Activated CD4-positive, alpha-beta T cell treated with anti-CD3 and anti-CD28 coated beads for 1 hour (primary cell): ENCODE measurements at places on chromosomes 2 and 18.

- DNase-seq = no peak
These were observed 2.3 kb downstream of the ASAP2 start for GRCh38 chr2:9208875-9209274.

DNA sequence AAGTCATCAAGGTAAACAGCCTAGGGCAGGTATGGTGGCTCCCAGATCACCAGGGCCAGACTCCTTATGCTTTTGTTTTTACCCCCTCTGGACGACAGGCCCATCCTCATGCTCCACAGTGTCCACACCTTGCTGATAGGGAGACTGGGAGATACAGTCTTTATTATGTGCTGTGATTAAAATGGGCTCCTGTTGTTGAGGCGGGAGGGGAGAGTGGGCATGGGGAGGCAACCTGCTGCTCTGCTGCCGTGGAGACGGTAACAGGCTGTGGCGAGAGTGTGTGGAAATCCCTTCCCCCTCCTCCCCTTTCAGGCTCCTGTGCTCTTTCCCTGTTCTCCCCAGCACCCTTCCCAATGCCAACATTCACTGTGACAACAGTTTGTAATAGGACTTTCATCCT lies 38.2 kb upstream of the PNO1 start:
- DNase-seq = no peak

DNA sequence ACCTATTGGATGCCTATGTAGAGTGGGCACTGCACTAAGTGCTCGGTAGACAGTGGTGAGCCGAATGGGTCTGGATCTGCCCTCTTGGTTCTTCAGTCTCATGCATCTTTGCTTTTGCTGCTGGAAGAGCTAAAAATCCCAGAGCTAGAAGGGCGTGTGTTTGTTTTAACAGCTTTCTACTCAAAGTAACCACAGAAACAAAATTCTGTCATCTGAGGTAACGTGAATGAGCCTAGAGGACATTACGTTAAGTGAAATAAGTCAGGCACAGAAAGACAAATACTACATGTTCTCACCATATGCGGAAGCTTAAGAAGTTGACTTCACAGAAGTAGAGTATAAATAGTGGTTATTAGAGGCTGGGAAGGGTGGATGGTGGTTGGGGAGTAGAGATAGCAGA lies 119.8 kb downstream of the PLB1 start:
- no peak for DNase-seq

DNA sequence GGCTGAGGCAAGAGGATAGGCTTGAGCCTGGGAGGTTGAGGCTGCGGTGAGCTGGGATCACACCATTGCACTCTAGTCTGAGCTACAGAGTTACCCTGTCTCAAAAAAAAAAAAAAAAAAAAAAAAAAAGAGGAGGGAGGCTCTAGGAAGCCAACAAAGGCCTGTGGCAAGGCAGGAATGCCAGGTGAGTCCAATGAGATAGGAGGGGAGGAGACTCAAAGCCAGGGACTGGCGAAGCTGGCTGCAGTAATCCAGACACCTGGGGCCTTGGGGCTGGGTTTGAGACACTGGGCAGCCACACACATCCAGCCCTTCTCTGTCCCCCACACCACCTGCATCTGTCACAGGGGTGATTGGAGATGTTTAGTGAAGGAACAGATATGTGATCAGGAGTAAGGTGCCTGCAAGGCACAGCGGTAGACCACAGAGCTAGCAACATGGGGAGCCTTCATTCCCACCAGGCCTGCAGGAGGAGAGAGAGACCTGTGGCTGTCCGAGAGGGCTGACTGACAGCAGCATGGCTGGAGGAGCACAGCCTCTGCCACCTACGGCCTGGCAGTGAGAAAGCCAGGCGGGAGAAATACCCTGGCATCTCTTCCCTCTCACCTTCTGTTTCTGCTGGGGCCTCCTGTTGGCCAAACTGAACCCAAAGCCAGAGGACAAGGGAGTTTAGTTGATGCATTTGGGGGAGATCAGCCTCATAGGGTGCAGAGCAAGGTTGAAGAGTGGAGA lies 9.5 kb downstream of the CHPF start:
- no peak for DNase-seq

- DNase-seq = no peak
These were observed 153.3 kb downstream of the RNF144A start for GRCh38 chr2:7070483-7070882.

- DNase-seq = no peak
These were observed 2.6 kb upstream of the HNRNPLL start for GRCh38 chr2:38605298-38605830.

GRCh38 chr2:169815849-169816248 lies 8.9 kb downstream of the METTL5 start:
- no peak for DNase-seq

GRCh38 chr2:17461087-17461475 lies 57.2 kb downstream of the RAD51AP2 start:
- no peak for DNase-seq

GRCh38 chr2:64219149-64219548 lies 74.9 kb upstream of the PELI1 start:
- no peak for DNase-seq

GRCh38 chr2:177604271-177605065 lies 211.9 kb downstream of the AGPS start:
- no peak for DNase-seq

DNA sequence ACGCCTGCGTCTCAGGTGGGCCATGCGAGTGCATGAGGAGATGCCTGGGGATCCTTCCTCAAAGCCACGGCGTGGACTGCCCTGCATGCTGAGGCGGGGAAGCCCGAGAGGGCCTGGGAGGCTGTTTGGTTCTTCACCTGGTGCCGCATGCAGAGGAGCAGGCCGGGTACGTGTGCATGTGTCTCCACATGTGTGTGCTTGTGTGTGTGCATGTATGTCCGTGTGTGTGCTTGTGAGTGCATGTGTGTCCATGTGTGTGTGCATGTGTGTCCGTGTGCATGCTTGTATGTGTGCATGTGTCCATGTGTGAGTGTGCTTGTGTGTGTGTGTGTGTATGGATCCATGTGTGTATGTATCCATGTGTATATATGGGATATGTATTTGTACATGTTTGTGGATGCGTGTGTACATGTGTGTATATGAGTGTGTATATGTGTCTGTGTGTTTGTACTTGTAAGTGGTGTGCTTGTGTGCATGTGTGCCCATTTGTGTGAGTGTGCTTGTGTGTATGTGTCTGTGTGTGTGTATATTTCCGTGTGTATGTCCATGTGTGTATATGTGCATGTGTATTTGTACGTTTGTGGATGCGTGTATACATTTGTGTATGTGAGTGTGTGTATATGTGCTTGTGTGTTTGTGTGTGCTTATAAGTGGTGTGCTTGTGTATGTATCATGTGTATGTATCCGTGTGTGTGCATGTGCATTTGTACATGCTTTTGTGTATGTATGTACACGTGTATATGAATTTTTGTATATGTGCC lies 79.0 kb downstream of the PTGR3 start:
- no peak for DNase-seq

DNA sequence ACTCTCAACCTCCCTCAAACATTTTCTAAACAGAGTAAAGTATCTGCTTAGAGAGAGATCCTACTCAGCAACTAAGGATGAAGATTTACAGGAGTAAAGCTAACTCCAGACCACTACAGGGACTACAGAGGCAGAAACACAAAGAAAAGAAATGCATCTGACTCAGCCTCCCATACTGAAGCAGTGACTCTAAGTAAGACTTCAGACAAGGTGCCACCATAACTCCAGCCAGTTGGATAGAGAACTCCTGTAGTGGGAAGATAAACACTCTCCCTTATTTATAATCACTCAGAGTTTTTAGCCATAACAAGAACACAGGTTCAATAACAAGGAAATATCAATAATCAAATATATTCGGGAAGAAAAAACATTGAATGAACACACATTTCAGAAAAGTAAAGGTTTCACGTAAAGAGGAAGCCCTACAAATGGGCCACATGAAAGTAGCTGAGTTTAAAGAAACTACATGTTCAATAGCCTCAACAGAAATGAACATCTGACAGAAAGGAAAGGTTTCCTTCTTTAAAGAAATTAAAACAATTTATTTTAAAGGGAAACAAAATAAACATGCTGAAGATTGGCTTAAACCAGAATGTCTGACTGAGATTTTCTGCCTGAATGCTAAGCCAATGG lies 519.9 kb downstream of the KCNJ3 start:
- DNase-seq = no peak

- DNase-seq = no peak
These were observed 47.5 kb downstream of the TFCP2L1 start for GRCh38 chr2:121237336-121237979.

DNA sequence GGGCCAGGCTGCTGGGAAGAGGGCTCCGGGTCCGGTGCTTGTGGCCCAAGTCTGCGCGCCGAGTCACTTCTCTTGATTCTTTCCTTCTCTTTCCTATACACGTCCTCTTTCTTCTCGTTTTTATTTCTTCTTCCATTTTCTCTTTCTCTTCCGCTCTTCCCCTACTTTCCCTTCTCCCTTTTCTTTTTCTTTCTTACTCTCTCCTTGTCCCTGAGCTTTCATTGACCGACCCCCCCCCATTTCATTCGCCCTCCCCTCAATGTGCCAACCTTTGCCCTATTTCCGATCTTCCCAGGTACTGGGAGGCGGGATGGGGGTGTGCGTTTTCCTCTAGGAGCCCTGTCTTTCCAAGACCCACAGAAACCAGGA lies 1.8 kb downstream of the ONECUT2 start:
- DNase-seq = no peak

- no peak for DNase-seq
These were observed 8.6 kb upstream of the TMEM163 start for GRCh38 chr2:134727385-134727784.

GRCh38 chr2:151762694-151763093 lies 28.4 kb upstream of the NEB start:
- DNase-seq = no peak

DNA sequence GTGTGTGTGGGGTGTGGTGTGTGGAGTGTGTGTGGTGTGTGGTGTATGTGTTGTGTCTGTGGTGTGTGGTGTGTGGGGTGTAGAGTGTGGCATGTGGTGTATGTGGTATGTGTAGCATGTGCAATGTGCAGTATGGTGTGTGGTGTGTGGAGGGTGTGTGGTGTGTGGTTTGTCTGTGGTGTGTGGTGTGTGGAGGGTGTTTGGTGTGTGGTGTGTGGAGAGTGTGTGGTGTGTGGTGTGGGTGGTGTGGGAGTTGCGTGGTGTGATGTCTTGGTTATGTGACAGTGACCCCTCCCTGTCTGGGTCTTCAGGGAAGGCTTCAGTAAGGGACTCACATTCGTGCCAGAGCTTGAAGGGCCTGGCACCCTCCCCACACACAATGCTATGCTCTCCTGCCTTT lies 718.2 kb upstream of the SOX11 start:
- DNase-seq = no peak

DNA sequence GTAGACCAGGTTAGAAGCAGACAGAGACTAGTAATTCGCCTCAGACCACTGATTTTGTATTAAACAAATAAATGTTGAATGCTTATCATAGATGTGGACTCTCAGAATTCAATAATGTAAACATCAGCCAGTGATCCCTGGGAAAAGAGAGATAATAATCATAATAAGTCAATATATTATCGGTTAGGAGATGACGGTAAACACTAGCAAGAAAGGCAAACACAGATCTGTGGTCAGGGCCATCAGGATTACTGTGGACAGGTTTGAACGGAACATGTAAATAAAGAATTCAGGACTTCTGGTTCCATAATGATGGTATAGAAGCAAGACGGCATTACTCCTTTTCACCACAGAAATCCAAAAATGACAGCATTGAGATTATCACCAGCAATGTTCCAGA lies 861.6 kb downstream of the CBLN2 start:
- no peak for DNase-seq

GRCh38 chr18:3293196-3293951 lies 31.4 kb downstream of the MYL12B start:
- no peak for DNase-seq

DNA sequence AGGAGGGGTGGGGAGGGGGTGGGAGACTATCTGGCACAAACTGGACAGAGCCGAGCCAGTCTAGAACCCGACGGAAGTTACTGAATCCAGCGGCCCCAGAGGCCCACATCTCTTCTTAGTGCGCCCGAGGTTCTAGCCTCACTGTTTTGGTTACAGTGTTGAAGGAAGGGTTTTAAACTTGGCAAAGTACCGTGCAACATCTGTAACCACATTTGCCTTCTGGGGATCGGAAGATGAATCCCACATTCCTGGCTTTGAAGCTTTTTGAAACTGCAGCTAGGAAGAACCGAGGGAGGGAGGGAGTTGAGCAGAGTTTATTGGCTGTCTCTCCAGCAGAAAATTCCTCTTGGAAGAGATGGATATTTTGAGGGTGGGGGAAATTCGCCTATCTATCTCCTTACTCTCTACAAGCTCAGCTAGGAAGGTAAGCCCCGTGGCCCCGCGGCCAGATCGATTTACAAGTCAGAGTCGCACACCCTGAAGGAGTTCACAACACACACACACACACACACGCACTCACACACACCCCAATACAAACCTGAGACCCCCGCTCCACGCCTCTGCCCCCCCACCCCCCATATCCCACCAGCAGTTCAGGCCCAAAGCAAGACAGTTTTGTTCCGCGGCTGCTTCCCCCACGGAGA lies 1.0 kb downstream of the ACVR1 start:
- no peak for DNase-seq

GRCh38 chr18:13436576-13436975 lies 218.0 kb downstream of the LDLRAD4 start:
- DNase-seq = no peak

GRCh38 chr2:201130524-201131186 lies 14.7 kb downstream of the CFLAR start:
- no peak for DNase-seq

DNA sequence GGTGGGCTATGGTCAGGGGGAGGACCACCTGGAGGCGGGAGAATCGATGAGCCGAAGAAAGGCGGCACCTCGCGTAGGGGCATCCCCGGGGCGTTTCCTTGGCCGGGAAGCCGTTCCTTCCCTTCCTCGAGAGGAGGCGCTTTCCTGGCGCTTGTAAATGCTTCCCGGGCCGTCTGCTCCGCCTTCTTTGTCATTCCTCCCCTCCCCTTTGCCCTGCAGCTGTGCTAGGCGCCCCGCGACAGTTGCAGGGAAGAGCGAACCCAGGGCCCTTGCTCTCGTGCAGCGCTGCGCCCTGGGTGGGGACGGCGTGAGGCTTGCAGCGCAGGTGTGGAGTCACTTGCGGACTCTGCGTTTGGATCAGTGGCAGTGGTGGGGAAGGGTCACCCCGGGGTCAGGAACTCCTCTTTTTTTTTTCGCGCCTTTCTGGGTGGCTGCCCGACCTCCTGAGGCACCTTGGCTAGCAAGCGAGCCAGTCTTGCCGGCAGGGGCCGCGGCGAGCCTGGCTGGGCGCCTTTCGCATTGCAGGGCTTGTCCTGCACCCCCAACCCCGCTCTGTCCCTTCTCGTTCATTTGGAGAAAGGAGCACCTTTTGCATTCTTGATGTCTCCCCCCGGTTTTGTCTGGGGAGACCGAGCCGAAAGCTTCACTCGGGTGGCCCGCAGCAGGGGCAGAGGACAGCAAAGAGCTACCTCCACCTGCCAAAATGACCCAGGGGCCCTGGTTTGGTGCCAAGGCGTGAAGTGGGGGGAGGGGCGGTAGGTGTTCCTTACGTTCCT lies 858 bp downstream of the KCNS3 start:
- no peak for DNase-seq

- no peak for DNase-seq
These were observed 87.3 kb upstream of the TLK1 start for GRCh38 chr2:171247741-171248662.
